WERI-Rb-1 (cell line): ENCODE measurements at places on chromosomes 12 and 14.

GRCh38 chr12:66688846-66689439 is 10.1 kb upstream of the GRIP1 start:
- DNase-seq = peak; percentile 66

GRCh38 chr12:43277651-43278540 is 274.1 kb downstream of the ADAMTS20 start:
- no peak for DNase-seq

DNA sequence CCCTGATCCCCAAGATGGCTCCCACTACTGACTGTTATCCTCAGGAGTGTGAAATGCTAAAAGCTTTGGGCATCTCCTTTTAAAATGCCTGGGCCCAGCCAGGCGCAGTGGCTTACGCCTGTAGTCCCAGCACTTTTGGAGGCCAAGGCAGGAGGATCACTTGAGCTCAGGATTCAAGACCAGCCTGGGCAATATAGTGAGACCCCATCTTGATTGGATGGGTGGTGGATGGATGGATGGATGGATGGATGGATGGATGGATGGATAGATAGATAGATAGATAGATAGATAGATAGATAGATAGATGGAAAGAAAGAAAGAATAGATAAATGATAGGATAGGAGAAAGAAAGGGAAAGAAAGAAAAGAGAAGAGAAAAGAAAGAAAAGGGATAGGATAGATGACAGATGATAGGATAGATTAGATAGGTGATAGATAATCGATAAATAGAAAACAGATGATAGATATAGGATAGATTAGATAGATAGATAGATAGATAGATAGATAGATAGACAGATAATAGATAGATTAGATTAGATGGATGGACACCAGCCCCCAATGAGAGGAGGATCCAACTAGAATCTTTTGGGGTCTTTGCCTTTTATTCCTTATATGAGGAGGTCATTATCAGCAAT is 9.5 kb downstream of the P2RX4 start:
- DNase-seq = no peak

DNA sequence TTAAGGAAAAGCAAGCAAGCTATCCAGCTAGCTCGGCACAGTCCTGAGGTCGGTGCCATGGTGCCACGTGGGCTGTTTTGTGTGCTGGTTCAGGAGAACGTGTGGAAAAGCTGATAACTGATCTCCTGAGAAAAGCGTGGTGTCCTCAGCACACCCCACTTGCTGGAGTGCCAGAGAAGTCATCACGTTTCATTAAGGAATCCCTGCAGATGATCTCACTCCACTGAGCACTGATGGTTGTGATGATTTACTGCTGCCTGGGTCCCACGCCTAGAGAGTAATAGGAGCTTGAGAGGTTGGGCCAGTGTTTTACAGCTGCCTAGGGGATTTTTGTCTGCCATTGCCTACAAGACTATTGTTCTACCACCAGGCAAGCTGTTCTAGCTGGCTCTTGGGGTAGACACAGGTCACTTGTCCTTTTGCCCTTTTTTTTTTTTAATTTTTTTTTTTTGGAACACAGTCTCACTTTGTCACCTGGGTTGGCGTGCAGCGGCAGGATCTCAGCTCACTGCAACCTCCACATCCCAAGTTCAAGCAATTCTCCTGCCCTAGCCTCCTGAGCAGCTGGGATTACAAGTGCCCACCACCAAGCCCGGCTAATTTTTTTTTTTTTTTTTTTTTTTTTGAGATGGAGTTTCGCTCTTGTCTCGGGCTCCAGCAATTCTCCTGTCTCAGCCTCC is 42.3 kb upstream of the EVL start:
- no peak for DNase-seq

DNA sequence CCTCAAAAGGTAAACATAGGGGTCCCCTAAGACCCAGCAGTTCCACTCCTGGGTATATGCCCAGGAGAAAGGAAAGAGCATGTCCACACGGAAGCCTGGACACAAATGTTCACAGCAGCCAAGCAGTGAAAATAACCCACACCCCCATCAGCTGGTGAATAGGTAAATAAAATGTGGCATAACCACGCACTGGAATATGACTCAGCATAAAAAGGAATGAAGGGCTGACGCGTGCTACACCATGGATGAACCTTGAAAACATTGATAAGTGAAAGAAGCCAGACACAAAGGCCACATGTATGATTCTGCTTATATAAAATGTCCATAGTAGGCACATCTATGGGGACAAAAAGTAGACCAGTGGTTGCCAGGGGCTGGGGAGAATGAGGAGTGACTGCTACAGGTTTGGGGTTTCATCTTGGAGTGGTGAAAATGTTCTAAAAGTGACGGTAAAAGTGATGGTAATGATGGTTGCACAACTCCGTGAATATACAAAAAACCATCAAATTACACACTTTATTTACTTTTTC is 3.8 kb upstream of the SCARB1 start:
- DNase-seq = no peak

- no peak for DNase-seq
Observed at GRCh38 chr14:42090122-42090521, 483.4 kb downstream of the LRFN5 start.

GRCh38 chr12:5264006-5264405 is 167.9 kb upstream of the NTF3 start:
- DNase-seq = no peak

GRCh38 chr12:43835656-43836474 is at the start of gene TMEM117:
Gene TMEM117, plus strand, starts transcription at chr12:43836081.
- DNase-seq = peak; percentile 62

GRCh38 chr12:109052097-109052413 is 321 bp upstream of the USP30 start:
- no peak for DNase-seq

- no peak for DNase-seq
Observed at GRCh38 chr14:69901113-69901951, 22.1 kb downstream of the SMOC1 start.

- no peak for DNase-seq
Observed at GRCh38 chr14:94945615-94946014, 175.7 kb upstream of the GSC start.

GRCh38 chr12:69978020-69978419 is 153.0 kb downstream of the MYRFL start:
- no peak for DNase-seq

GRCh38 chr14:70821584-70822529 is 12.5 kb upstream of the MAP3K9 start:
- peak; percentile 66 for DNase-seq

DNA sequence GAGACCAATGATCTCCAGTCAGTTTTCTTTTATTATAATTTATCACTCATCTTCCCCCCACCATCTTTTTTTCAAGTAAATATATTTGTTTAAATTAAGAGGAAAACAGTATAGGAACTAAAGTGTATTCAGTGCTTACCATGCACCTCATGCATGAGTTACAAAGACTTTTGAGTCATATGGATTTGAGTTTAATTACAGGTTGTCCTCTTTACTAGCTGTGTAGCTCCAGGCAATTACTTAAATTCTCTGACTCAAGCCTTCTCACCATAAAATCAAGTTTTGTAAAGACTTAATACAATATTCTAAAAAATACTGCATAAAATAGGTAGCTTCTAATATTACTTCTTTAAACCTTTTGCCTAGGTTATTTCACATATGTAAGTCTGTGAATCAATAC is 251.3 kb downstream of the SLC16A7 start:
- DNase-seq = no peak

GRCh38 chr14:22896356-22896755 is 13.3 kb downstream of the REM2 start:
- DNase-seq = no peak
